ENCODE measurements at places on chromosomes 7 and 10.

- no peak for DNase-seq
Measured at GRCh38 chr7:5375925-5376324, 47.7 kb downstream of the TNRC18 start.

- no peak for DNase-seq
Measured at GRCh38 chr7:18128846-18129245, 101.2 kb upstream of the PRPS1L1 start.

DNA sequence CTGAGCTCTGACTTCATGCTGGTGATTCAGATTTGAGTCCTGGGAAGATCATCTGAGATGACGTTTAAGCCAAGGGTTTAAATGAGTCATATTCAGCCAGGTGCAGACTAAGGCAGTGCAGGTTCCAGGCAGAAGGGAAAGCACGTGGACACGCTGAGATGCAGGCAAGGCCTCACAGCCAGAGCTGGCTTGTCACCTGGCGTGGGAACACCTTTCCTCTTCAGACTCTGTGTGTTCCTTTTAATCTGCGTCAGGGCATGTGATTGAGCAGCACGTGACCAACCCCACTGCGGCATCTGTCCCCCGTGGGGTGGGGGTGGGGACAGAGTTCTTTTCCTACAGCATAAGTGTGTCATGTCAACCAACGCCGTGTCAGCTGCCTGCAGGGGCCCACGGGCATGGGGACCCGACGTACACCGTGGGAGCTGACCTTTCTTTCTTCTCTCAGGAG, 10.7 kb upstream of the IDI2 start:
- no peak for DNase-seq

- no peak for DNase-seq
Measured at GRCh38 chr7:149692557-149692982, 80.8 kb downstream of the ZNF467 start.

Measured in erythroblast (primary cell).